Activated T-cell treated with anti-CD3 and anti-CD28 coated beads for 4 hours (primary cell): ENCODE measurements at places on chromosomes 12 and 14.

DNA sequence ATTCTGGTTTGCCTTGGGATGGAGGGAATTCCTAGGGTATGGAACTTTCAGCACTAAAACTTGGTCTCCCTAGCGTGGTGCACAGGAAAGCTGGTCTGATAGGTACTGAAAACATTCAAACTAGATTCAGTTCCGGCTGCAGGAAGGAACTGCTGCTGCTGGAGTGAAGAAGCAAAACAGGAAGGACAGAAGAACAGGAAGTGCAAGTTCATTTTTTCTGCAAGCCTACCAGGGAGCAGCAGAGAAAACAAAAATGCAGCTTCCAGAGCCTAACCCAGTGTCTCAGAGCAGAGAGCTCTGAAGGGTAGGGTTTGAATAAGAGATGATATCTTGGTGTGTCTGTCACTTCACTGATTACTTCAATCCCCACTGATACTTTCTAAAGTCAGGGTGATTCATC lies 165.2 kb downstream of the VRK1 start:
- DNase-seq = no peak

- no peak for DNase-seq
Observed at GRCh38 chr14:73248108-73248868, 11.0 kb downstream of the PAPLN start.

DNA sequence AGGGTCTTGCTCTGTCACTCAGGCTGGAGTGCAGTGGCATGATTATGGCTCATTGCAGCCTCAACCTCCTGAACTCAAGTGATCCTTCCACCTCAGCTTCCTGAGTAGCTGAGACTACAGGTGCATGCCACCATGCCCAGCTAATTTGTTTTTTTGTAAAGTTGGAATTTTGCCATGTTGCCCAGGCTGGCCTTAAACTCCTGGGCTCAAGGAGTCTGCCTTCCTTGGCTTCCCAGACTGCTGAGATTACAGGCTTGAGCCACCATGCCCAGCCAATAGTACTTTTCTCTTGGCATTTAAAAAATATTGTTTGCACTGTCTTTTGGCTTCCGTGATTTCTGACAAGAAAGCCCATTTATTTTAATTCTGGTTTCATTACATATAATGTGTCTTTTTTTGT lies 61.3 kb downstream of the DIP2B start:
- DNase-seq = no peak

DNA sequence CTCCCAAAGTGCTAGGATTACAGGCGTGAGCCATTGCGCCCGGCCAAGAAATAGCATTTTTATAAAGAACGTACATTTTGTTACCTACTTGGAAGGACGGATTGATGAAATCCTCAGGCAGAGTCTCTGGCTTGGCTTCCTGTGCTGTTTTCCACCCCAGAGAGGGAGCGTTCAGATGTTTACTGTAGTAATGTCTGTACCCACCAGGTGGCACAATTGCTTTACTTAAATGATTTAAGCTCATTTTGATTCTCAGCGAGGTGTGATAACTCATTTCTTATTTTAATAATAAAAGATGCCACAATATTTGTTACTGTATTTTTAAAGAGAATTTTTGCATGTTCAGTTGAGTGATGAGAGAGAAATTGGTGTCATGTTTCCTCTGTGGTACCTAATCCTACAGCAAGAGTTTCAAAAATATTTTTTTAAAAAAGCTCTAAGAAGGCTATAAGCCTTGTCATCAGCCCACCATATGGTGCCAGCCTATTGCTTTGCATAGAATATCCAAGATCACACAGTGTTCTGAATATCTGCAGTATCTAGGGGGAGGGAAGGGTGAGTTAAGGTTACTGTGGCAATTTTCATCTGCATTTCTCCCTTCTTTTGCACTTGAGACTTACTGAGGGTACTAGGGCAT lies 82.6 kb upstream of the TRAF3 start:
- DNase-seq = peak; percentile 61

DNA sequence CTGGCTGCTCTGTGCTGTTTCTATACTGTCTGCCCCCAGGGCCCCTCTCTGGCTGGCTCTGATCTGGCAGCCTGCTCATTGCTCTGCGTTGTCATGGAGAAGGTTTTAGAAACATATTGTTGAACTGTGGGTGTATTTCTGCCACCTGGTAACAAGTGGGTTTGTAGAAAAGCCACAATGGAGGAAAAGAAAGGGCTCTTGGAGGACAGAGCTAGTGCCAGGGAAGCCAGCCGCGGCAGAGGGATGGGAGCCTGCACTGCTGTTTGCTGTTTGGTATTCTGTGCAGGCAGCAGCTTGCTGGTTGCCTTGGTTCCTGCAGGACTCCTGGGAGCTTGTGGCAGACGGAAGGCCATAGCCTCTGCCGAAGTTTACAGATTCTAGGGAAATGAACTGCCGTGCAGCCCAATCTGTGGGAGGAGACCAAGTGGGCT lies 15.1 kb downstream of the CCDC177 start:
- DNase-seq = no peak

- DNase-seq = no peak
Observed at GRCh38 chr14:75650253-75651058, 10.2 kb downstream of the ERG28 start.

DNA sequence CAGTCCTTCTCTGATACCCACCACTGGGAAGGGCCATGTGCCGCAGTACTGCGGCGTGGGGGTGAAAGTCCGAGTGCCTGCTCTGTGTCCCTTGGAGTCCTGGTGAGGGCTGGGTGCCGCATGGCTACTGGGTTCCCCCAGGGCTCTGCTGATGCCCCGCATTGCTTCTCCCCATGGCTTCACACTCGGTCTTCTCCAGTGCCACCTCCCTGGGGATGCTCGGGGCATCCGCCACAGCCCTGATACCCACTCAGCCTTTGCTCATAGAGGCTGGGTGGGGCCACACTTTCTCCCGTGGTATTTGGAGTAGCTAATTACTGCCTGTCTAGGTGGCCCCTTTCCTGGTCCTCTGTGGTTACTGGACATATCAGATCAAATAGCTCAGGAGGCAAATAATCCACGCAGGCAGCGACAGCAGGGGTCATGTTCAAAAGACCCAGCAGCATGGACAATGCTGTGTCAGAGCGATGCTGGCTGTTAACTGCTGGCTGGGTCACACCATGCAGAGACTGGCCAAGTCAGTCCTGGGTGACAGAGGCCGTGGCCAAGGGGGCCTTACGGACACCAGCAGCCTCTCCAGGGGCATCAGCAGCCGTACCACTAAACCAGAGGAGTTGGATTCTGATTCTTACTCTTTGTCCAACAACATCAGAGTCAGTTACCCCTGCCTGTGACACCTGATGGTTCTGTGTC lies 106.5 kb downstream of the ADGRD1 start:
- DNase-seq = no peak

GRCh38 chr12:5000658-5001385 lies 42.9 kb upstream of the KCNA5 start:
- no peak for DNase-seq

DNA sequence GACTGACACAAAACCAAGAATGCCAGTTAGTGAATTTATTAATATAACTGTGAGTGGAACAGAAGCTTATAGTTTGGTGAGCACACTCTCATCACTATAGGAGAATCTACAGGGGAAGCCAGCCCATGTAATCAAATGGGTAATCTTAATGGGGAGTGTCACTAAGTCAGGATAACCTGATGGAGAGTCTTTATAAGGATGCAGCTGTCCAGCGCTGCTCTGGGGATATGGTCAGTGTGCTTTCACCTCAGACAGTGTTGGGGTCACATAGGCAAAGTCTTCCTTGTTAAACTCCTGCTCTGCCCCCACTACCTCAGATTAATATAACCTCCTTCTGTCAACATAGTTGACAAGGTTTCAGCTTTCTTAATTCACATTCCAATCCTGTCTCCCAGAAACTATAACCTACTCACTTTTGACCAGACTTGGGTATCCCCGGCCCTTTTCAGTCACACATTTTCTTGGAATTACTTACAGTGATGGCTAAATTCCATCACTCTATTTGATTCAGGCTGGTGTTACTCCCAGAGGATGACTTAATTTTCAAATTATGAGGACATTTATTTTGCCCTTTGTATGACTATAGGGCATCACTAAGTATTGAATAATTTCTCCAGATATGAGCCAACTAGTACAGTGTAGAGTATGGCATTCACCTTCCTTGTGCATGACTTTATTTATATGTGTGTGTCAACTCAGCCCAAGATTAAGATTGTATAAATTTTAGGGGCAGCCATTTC lies 13.2 kb downstream of the STK38L start:
- DNase-seq = no peak

DNA sequence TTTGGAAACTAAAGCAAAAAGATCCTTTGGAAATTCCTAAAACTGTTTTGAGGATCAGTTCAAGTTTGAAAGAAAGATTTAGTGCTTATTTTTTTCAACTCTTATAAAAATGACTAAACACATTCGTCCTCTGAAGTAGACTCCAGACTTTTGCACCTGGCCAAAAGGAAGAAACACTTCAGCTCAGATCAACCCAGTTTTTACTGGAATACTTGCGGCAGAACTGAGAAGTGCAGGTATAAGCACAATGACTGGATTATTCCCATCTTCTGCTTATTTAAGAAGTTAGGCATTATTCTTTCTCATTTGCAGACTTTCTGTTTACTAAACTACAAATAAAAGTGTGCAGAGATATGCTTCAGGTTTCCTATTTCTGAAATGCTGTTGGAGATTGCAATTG lies 41.9 kb downstream of the PDE6H start:
- DNase-seq = no peak

- DNase-seq = no peak
Observed at GRCh38 chr12:120350576-120351350, 18.2 kb downstream of the MSI1 start.

DNA sequence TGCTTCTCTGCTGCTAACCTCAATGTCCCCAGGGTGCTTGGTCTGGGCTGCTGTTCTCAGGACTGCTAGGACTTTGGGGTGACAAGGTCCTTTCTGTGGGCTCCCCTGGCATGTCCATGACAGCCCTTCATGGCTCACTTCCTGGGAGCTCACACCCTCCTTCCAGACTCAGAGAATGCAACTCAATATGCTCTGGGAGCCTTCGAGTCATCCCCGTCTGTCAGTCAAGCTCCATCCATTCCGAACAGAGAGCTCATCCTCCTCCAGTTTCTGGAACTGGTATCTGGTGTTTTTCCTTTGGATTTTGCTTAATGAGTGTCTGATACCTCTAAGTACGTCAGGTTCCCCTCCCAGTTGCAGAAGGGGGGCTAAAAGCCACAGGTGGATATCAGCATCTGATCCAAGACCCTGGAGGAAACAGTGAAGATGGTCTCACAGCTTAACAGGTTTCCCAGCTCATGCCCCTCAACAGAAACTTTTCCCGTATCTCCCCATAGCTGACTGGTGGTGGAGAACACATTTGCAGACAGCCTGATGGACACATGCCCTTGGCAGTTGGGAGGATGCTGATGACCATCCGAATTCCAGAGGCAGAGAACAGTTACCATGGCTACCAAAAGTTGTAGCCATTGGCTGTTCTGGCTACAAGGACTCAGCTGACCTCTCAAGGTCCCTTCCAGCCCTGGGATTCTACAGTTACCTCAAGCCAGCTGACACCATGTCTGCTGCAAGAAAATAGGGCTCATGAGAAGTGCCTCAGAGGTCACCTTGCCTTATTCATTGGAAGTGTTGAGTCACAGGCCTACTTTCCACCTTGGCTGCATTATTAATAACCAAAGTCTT lies 9.5 kb upstream of the RAB35 start:
- DNase-seq = no peak

GRCh38 chr14:90005939-90006530 lies 50.3 kb downstream of the TDP1 start:
- DNase-seq = no peak

DNA sequence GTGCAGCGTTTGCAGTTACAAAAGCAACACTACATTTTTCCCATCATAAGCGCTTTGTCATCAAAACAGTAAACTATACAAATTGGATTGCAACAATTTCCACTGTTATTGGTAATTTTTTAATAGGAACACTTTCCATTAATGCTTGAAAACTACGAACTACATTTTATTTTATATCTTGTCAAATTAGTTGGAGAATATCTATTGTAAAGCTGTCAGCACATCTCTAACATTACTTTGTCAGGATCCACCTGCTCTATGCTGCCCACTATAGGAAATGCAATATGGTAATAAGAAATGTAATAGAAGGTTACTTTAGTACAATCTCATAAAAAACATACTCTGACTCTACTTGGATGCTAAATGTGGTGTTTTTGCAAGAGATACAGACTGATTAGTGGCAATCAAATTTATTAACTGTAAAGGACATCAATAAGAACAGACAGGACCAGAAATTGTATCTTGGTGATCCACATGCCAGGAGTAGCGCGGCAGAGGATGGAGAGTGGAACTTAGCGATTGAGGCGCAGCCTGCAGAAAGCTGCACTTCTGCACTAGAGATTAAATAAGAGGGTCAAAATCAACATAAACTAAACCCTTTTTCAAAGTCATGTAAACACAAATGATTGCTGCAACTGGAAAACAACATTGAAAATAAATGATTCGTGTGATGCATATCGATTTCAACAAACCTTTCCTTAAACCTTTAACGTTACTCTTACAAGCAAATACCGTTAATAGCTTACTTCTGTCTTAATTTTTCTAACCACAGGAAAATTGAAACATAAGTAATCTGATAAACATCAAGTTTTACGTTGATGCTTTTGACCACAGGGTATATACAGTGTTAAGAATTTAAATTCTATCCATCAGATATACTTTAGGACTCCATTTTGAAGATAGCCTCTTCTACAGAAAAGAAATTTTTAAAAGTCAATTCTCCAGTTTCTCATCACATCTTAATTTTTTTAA lies 3.6 kb upstream of the ARID2 start:
- DNase-seq = no peak

- DNase-seq = no peak
Observed at GRCh38 chr12:2958432-2959191, 585 bp upstream of the TEAD4 start.

DNA sequence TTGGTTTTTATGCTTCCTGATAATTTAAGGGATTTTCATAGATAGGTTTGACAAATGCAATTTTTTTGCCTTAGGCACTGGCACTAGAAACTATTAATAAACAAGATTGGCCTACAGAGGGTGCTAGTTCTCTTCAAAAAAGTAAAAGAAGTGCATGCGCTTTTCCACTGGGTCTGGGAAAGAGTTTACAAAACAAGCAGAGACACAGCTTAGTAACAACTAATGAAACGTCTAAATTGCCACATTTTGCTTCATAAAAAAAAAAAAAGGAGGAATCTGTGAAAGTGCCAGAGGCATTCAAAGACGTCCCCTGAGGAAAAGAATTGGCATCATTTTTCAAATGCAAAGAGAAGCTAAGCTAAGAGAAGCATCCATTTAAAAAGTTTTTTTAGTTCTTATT lies 58.3 kb upstream of the EEA1 start:
- no peak for DNase-seq

DNA sequence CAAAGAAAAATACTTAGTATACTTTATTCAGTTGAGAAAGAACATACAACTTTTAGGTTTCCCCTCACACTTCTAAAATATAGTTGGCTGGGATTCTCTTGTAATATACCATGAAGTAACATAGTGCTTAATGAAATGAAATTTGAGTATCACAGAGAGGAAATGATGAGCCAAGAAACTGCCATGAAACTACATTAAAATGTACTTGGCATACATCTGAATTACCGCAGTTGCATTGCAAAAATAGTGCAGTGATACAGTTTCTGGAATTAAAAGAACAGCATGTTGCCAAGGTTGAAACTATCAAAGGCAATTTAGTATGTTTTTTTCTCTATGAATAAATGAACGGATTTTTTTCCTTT lies 389.2 kb downstream of the TMEM117 start:
- no peak for DNase-seq

GRCh38 chr12:76980196-76980595 lies 85.2 kb downstream of the E2F7 start:
- DNase-seq = no peak

GRCh38 chr14:90805662-90806540 lies 10.3 kb downstream of the TTC7B start:
- no peak for DNase-seq
